ENCODE measurements at places on chromosomes 2 and 18.

GRCh38 chr2:84424152-84424551, 34.9 kb downstream of the SUCLG1 start:
- DNase-seq, result no peak

DNA sequence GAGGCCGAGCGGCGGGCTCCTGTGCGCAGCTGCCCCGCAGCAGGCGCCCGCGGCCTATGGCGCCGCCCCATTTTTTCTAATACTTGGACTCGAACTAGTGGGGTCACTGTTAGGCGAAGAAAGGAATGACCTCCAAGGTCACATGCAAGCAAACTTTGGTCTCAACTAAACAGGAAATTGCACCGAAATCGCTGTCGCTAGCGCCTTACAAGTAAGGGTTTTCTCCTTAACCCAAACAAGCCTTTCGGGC, 339 bp downstream of the ACAA2 start:
- DNase-seq, result no peak

GRCh38 chr2:137948894-137949293, 15.4 kb upstream of the HNMT start:
- no peak for DNase-seq

GRCh38 chr18:11322716-11323115, 173.3 kb upstream of the PIEZO2 start:
- no peak for DNase-seq

DNA sequence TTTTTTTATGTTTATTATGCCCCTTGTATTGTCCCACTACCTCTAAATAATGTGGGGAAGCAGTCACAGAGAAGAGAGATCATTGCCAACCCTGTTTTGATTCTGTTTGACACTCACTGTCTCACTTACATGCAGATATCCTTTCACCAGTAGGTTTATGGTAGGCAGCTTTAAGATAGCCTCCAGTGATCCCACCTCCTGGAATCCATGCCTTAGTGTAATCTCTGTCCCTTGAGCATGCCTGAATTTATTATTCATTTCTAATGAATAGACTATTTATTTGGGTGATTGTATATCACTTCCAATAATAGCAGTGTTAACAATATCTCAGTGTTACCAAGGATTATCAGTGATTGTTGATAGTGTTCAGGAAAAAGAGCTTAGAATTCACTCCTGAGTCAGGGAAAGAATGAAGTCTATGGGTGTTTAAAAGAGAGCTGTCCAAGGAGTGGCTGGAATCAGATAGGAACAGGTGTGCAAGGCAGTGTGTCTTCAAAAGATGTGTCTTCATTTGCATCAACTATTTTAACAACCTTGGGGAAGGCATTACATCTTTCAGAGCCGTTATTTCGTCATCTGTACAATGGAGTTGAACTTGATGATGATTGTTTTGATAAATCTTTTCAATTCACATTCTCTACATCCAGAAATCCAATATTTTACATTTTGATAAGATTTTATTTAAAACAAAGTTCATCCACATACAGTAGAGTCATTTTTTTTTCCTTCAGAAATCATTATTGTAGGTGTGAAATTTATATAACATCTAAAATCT, 31.9 kb downstream of the PKP4 start:
- DNase-seq, result no peak

DNA sequence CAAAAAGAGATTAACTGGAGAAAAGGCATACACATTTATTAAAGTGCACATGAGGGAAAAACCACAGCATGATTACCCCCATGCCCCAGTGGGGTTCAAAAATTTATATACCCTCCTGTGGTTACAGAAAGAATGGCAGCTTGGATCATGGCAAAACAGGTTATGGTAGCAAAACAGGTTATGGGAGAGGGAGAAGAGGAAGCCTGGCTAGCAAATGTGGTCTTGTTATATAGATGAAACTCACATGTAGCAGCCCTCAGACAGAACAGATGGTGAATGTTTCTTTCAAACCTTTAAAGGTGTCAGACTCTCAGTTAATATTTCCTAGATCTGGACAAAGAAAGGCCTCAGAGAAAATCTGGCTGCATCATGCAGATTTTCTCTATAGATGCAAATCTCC, 178.2 kb upstream of the ZC3H15 start:
- DNase-seq, result no peak

DNA sequence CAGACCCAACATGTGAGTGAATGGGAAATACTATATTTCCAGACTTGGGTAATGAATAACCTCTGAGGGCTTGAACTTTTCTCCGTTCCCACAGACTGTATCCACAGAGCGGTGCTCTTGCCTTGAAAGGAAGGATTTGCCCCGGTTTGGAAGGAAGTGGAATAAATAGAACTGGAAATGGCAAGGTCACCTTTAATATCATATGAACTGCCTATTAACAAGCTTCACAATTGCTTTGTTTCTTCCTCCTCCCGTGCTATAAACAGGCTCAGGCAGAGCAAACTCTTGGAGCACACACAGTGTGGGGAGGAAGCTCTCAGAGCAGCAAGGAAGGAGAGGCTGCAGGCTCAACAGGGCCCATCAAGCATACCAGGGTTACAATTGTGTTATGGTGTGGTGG, 28.5 kb upstream of the DARS1 start:
- no peak for DNase-seq

- no peak for DNase-seq
Observed at GRCh38 chr2:72797740-72798139, 28.1 kb downstream of the EXOC6B start.

All from neuronal stem cell (in vitro differentiated cells).